Astrocyte (in vitro differentiated cells and primary cell): ENCODE measurements at places on chromosomes 7 and 10. TPM values are rescaled to one million over a fixed set of nuclear protein-coding genes. Genes with fewer than 3 reads are reported as not detected.

DNA sequence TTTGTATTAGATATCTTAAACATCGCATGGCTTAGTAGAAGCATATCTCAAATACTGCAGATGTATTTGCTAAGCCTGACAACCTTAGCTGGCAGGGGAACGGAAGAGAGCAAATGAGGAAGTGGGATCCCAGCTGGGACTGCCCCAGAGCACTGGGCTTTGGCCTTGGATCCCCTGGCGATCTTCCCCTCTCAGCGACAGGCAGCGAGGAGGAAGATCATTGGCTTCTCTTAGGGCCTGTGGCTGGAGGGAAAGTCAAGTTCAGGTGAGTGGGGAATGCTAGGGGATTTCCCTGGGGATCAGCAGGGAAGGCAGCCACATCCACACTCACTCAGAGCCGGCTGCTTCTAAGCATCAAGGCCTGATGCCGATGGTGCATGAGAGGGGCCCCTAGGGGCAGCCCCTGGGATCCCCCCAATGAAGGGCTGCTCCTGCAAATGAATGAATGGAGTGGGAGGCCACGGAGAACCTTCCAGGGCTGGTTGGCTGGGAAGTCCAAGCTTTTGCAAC is 42.0 kb downstream of the LYZL2 start:
- DNase-seq = no peak

POLR2J2 gene
- total RNA-seq = 3.1 and 3.6 TPM in 2 replicates

DNA sequence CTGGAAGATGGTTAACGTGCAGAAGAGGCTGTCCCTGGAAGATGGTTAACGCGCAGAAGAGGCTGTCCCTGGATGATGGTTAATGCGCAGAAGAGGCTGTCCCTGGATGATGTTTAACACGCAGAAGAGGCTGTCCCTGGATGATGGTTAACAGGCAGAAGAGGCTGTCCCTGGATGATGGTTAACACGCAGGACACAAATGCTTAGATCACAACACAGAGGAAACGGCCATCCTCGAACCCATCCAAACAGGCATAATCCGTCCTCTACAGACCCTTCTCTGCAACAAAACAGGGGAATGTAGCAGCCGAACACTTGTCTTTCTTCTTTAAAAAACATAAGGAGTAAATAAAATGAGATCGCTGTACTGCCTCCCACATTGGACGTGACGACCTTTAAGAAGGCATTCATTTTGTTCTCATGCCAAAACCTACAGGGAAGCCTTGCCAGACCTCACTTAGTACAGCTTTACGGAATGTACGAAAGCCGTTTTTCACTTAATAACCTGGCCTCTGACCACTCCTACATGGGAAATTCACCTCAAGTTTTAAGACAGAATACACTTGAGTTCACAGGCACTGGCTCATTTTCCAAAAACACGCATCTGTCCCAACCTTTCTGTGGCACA is 245.2 kb downstream of the ZMYND11 start:
- DNase-seq = peak; percentile 88

DNA sequence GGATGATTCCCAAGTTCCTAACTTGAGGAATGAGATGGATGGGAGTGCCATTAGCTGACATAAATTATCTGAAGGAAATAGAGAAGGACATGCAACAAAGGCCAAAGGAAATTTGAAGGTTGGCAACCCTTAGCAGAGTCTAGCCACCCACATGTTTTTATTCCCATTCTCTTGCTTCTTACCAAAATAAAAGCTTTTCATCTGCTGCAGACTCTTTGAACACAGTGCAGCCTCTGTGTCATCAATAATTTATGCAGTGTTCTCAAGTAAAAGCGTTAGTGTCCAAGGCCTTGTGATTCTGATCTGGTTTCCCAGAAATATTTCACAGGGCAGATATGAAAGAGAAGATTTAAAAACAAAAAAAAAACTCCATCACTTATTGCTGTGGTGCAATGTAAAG is 98.5 kb downstream of the ST7 start:
- DNase-seq = peak; percentile 44

DNA sequence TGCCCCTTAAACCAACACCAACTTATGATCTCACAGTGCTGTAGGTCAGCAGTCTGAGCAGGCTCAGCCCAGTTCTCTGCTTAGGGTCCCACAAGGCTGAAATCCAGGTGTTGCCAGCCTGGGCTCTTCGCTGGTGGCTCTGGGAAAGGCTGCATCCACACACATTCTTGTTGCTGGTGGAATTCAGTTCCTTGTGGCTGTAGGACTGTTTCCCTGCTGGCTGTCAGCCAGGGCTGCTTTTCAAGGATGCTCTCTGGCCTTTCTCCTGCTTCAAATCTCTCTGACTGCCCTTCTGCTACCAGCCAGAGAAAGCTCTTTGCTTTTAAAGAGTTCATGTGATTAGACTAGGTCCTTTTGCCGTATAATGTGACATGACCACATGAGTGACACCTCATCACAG is 15.3 kb downstream of the POLL start:
- DNase-seq = no peak

AFAP1L2 gene
- 26.6 and 28.1 TPM in 2 replicates for total RNA-seq

GRCh38 chr7:18624459-18624858 is 128.9 kb downstream of the HDAC9 start:
- DNase-seq = no peak

GRCh38 chr10:132450825-132451505 is 54.0 kb downstream of the PWWP2B start:
- DNase-seq = no peak

GRCh38 chr10:47364366-47364765 is 16.2 kb downstream of the RBP3 start:
- no peak for DNase-seq

- no peak for DNase-seq
Measured at GRCh38 chr7:105992905-105993304, 29.8 kb downstream of the CDHR3 start.

DNA sequence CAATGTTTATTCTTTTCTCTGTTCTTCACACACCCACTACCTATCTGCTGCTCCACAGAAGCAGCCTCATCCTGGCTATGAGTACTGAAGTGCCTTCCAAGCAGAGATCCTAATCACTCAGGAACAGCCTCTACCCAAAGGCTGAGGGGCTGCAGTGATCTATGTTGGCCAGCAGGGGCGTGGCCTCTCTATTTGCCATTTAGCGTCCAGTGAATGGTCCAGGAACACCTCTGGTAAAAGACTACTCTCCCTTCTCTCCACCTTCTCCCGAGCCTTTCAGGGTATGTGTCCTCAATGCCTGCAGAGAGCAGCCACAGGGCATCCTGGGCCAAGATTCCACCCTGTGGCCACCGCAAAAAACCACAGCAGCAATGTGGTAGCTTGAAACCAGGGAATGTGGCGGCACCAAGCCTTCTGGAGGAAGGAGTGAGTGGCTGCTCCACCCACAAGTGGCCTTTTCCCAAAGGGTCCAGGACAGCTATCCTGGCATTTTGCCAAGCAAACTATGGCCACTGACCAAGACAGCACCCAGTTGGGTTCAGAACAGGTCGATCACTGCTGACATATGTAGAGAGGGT is 70.9 kb downstream of the SYPL1 start:
- no peak for DNase-seq

CCNJ gene
- 19.4 and 21.5 TPM in 2 replicates for total RNA-seq

GRCh38 chr7:30028749-30029635 is 780 bp downstream of the PLEKHA8 start:
- DNase-seq = peak; percentile 27

EPHA1 gene
- 0.96 and 2.6 TPM in 2 replicates for total RNA-seq

CCL24 gene
- not detected in 2 replicates for total RNA-seq

DNA sequence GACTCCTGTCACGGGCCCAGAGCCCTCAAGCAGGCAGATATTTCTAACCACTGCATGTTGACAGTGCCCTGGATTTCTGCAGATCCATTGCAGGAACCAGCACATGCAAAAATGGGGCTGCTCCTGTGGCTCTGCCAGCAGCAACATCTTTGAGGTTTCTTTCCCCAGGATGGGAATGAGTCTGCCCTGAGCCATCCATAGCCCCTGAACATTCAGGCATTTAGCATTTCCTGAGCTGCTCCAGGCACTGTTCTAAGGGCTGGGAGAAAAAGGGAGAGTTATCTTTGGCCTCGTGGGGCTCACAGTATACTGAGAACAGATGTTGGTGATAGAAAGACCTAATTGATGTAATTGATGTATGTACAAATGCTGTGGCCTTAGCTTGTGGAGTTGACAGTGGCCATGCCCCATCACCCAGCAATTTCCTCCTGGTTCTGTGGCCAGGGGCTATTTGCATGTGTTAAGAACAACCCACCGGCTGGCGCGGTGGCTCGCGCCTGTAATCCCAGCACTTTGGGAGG is 66.0 kb upstream of the LRRC4 start:
- DNase-seq = no peak

DNA sequence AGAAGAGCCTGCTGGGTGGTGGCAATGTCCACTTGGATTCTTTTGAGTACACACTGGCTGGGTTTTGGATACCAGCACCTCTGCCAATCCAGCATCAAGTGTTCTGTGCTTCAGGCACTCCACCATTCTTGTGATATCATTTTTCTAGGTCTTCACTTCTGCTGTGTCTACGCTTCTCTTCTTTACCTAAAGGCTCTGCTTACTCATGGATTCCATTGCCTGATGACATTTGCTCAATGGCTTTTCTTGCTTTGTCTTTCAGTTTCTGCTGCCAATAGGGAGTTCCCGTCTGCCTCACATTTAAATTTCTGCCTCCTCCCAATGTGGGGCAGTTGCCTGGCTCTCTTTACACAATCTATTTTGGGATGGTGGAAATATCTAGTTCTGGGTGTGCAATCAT is 12.7 kb upstream of the PAPSS2 start:
- no peak for DNase-seq

GRCh38 chr7:157043745-157044144 is 33.3 kb upstream of the MNX1 start:
- no peak for DNase-seq

GRCh38 chr10:132293813-132294520 is 13.8 kb downstream of the STK32C start:
- DNase-seq = no peak

GRCh38 chr7:64868499-64868898 is 34.6 kb upstream of the ZNF273 start:
- no peak for DNase-seq

- DNase-seq = no peak
Measured at GRCh38 chr10:26046073-26046700, 112.2 kb downstream of the MYO3A start.

- no peak for DNase-seq
Measured at GRCh38 chr7:26213807-26214515, 12.4 kb downstream of the CBX3 start.

- DNase-seq = no peak
Measured at GRCh38 chr7:101702362-101702850, 73.3 kb upstream of the MYL10 start.

DNA sequence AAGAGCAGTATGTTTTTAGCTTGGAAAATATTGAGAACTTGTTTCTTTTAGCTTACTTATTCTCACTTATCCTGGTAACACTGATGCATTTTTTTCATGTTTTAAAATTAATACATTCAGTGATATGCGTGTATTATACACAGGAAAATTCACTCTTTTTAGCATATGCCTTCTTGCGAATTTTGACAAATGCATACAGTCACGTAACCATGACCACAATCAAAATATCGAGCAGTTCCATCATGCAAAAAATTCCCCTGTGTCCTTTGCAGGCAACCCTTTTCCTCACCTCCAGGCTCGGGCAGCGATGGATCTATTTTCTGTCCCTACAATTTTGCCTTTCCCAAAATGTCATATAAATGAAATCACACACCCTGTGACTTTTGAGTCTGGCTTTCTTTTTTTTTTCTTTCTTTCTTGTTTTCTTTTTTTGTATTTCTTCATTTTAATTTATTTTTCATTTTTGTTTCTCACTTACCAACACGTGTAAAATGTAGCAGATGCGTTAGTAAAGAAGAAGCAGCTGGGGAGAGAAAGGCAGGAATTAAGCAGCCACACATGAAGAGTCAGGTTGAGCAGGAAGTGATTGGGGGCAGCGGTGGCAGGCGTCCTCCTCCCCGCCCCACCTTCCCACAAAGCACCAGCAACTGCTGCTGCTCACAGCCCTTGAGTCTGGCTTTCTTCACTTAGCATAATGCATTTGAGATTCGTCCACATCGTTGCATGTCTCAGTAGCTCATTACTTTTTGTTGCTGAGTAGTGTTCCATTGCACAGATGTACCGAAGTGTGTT is 29.9 kb downstream of the ADRB1 start:
- DNase-seq = no peak

PRSS2 gene
- total RNA-seq = not detected in 2 replicates

DNA sequence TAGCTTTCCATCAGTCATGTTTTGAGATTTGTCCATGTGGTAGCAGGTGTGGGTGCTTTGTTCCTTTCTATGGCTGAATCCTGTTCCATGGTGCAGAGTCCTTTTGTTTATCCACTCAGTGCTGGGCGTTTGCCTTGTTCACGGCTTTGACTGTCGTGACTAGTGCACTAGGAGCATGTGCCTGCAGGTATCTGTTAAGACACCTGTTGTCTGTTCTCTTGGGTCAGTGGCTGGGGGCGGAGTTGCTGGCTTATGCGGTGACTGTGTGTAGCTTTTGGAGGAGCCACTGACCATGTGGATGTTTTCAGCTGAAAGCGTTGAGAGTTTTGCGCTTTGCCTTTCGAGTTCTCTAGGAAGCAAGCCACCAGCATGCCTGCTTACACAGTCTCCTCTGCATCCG is 573.1 kb upstream of the FOXK1 start:
- no peak for DNase-seq

GRCh38 chr7:128878226-128879105 is 15.8 kb downstream of the ATP6V1F start:
- DNase-seq = no peak

PCLO gene
- total RNA-seq = 3.0 and 3.1 TPM in 2 replicates
